Fibroblast of villous mesenchyme (primary cell): ENCODE measurements at places on chromosomes 5 and 9. TPM values are rescaled to one million over a fixed set of nuclear protein-coding genes. Genes with fewer than 3 reads are reported as not detected.

CAMK4 gene
- total RNA-seq: 1.3 and 3.2 TPM in 2 replicates

NMUR2 gene
- total RNA-seq: not detected in 2 replicates

CKMT2 gene
- total RNA-seq: 0.43 and 0.97 TPM in 2 replicates

PHYHD1 gene
- total RNA-seq: 9.9 and 11.9 TPM in 2 replicates

LIFR gene
- 30.3 and 40.2 TPM in 2 replicates for total RNA-seq

GCNT4 gene
- 10.6 and 46.2 TPM in 2 replicates for total RNA-seq

PCDHB16 gene
- total RNA-seq: under 0.01 and 0.32 TPM in 2 replicates

CBY3 gene
- 0.32 TPM in 1 of 2 replicates, not detected in the other for total RNA-seq

PALM2AKAP2 gene
- 24.5 and 31.5 TPM in 2 replicates for total RNA-seq

CDH6 gene
- 3.9 and 4.3 TPM in 2 replicates for total RNA-seq

SLC25A2 gene
- under 0.01 and 0.64 TPM in 2 replicates for total RNA-seq

HTR4 gene
- total RNA-seq: not detected in 2 replicates

LRSAM1 gene
- 12.5 and 20.0 TPM in 2 replicates for total RNA-seq

FCN2 gene
- total RNA-seq: not detected in 2 replicates

CER1 gene
- not detected in 2 replicates for total RNA-seq

ZNF618 gene
- total RNA-seq: 12.5 and 15.1 TPM in 2 replicates

ARL14EPL gene
- not detected in 2 replicates for total RNA-seq

RASGRF2 gene
- total RNA-seq: 3.9 and 9.0 TPM in 2 replicates

TAS2R1 gene
- 0.32 and 0.43 TPM in 2 replicates for total RNA-seq

PTGDS gene
- 10.8 and 21.9 TPM in 2 replicates for total RNA-seq

IL4 gene
- not detected in 2 replicates for total RNA-seq

LECT2 gene
- not detected in 2 replicates for total RNA-seq

SQSTM1 gene
- total RNA-seq: 752 and 892 TPM in 2 replicates

AGXT2 gene
- under 0.01 TPM in 1 of 2 replicates, not detected in the other for total RNA-seq

RFX3 gene
- total RNA-seq: 2.6 and 3.5 TPM in 2 replicates

HMCN2 gene
- under 0.01 TPM in 1 of 2 replicates, not detected in the other for total RNA-seq

CXCL14 gene
- total RNA-seq: not detected in 2 replicates

SH2D3C gene
- total RNA-seq: 0.32 and 0.43 TPM in 2 replicates
